ENCODE measurements at places on chromosomes 6 and 20. TPM values are rescaled to one million over a fixed set of nuclear protein-coding genes. Genes with fewer than 3 reads are reported as not detected.

The PPP1R16B gene
- 20.8 TPM for total RNA-seq

The SPTLC3 gene
- 0.73 TPM for total RNA-seq

The NMBR gene
- total RNA-seq, result not detected

The MEP1A gene
- total RNA-seq, result not detected

The SLC17A3 gene
- total RNA-seq, result not detected

The USP49 gene
- 1.8 TPM for total RNA-seq

The SLC22A23 gene
- 13.6 TPM for total RNA-seq

The WFDC12 gene
- total RNA-seq, result not detected

The SLC35F1 gene
- not detected for total RNA-seq

The CPXM1 gene
- 0.15 TPM for total RNA-seq

The SLC17A2 gene
- total RNA-seq, result 0.15 TPM

The UST gene
- total RNA-seq, result 0.35 TPM

The LIN28B gene
- not detected for total RNA-seq

The PBOV1 gene
- not detected for total RNA-seq

The TTK gene
- 22.4 TPM for total RNA-seq

The DUSP15 gene
- total RNA-seq, result not detected

The NINL gene
- total RNA-seq, result 2.3 TPM

The FAXC gene
- total RNA-seq, result not detected

The BLCAP gene
- total RNA-seq, result 94.7 TPM

The TSPYL1 gene
- total RNA-seq, result 104 TPM

The OPRM1 gene
- not detected for total RNA-seq

The EEF1A2 gene
- total RNA-seq, result 0.53 TPM

The PRELID3B gene
- total RNA-seq, result 51.3 TPM

The C20orf144 gene
- total RNA-seq, result 0.24 TPM

The FAM209B gene
- 3.3 TPM for total RNA-seq

The SLC24A3 gene
- not detected for total RNA-seq

The SYNDIG1 gene
- total RNA-seq, result not detected

The AARS2 gene
- 29.8 TPM for total RNA-seq

The SAPCD1 gene
- 3.1 TPM for total RNA-seq

The PGC gene
- not detected for total RNA-seq

The CCN6 gene
- total RNA-seq, result not detected

The KCNK16 gene
- not detected for total RNA-seq

The MCHR2 gene
- not detected for total RNA-seq

The UNC5CL gene
- 7.2 TPM for total RNA-seq

The SOX18 gene
- not detected for total RNA-seq

The HDDC2 gene
- total RNA-seq, result 33.4 TPM

The OSER1 gene
- 34.1 TPM for total RNA-seq

The EIF6 gene
- 39.9 TPM for total RNA-seq

The SEL1L2 gene
- total RNA-seq, result not detected

The MYMX gene
- total RNA-seq, result not detected

The C6orf15 gene
- not detected for total RNA-seq

The VWA7 gene
- 0.76 TPM for total RNA-seq

The PLG gene
- 0.11 TPM for total RNA-seq
